IMR-90 (cell line): ENCODE measurements at places on chromosomes 11 and 22.

DNA sequence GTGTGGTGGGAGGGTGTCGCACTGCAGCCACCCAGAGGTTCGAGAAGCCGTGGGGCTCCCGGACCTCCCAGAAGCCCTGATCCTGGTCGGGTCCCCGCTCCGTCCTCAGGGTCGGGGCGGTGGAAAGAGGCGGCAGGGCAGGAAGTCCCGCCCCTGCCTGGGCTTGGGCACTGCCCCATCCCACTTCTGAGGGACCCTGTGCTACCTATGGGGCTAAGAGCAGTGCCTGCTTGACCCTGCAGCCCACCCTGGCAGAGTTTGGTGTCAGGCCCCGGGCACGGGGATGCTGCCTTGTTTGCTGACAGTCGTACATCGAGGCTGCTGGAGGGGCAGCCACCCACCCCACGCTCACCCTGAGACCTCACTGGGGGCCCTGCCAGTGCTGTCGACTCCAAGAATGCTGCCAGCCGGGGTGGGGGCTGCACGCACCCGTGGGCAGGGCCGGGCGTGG is 19.4 kb downstream of the RNH1 start:
- DNase-seq = no peak

GRCh38 chr11:77884186-77884828 is 63.4 kb downstream of the AAMDC start:
- peak; percentile 85 for DNase-seq

DNA sequence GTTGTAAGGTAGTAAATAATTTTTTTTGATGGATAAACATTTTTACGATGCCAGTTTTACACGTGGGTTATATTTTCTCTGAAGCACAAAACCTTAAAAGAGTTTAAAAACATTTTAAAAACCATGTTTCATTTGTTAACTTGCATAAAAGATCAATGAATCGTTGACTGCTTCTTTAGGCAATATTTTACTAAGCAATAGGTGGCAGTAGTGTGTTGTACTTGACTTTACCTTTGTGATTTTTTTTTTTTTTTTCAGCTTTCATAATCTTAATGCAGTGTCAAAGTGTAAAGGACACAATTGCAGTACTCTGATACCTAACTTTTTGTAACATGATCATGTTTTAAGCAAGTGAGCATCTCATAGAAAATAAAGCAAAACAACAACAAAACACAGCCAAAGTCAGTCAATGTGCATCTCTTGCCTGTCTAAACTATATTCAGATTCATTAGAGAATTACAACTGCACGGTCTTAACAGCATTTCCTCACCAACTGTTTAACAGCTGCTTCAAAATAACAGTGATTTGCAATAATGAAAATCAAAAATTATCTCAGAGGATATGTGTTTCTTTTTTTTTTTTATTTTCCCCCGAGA is 27.7 kb downstream of the DNAJC24 start:
- DNase-seq = peak; percentile 22

GRCh38 chr11:43947815-43948214 is 5.4 kb downstream of the C11orf96 start:
- DNase-seq = no peak

DNA sequence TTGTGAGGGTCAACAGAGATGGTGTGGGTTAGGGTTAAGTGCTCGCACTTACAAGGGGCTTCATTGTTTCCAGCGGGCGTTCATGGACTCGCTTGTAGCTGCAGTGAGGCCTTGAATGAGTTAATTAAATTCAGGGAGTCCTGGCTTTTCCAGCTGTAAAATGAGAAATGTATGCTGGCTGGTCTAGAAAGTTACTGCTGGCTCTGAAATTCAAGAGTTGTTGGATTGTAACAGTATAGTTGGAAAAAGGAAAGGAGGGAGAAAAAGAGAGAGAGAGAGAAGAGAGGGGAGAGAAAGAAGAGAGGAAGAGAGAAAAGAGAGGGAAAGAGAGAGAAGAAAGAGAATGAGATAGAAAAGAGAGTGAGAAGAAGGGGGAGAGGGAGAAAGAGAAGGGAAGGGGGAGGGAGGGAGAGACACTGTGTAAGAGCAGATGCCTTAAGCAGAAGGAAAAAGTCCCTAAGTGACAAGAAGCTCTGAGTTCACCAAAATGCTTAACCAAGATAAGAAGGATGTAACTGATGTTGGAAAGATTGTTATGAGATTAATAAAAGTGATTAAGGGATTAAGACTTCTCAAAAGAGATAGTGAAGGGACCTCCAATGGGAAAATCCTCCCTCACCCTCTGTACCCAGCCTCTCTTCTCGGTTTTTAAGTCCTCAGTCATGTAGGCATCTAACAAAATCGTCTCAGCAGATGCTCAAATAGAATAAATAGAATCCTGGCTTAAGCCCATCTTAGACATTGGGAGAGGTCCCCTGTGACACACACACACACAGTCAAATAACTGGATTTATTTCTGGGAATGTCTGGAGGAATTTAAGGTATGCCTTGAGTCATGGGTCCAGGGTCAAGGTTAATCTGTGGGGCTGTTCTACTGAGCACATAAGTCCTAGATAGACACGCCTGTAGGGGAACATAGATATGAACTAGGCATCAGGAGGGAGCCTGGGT is 477.9 kb downstream of the MIAT start:
- DNase-seq = peak; percentile 73

GRCh38 chr11:61507012-61507768 is 1.4 kb upstream of the LRRC10B start:
- no peak for DNase-seq

DNA sequence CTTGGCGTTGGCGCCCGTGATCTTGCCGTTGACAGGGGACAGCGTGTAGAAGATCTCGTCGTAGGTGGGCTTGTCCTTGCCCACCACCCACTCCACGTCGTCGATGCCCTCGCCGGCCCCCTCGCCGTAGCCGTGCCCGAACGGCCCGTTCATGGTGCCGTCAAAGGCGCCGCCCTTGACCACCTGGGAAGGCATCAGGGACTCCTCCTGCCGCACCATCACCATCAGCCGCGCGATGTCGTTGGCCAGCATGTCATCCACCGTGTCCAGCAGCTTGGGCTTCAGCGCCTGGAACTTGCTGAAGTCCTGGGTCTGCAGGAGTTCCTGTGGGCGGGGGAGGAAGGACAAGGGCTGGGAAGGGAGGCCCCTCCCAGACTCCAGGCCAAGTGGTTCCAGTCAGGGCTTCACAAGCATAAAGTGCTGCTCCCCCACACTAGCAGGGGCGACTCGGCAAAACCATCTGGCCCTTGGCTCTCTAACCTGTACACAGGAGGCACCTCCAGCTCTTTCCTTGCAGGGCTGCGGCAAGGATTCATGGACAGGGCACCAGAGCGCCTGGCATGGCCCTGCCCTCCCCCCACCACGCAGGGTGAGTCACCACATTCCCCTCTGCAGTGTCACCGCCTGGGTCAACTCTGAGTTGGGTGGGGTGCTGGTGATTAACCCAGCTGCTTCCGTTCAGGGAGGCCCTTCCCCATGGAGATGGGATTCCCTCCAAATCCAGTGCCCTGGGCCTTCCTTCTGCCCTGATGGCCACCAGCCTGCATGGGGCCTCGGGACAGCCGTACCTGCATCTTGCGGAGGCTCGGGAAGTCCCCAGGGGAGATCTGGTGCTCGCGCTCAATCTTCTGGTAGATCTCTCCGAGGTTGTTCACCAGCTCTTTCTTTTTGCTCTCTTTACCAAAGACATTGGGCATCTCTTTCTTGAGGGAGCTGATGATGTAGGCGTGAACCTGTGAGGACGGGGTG is 10.4 kb upstream of the CDC42BPG start:
- DNase-seq = peak; percentile 91

DNA sequence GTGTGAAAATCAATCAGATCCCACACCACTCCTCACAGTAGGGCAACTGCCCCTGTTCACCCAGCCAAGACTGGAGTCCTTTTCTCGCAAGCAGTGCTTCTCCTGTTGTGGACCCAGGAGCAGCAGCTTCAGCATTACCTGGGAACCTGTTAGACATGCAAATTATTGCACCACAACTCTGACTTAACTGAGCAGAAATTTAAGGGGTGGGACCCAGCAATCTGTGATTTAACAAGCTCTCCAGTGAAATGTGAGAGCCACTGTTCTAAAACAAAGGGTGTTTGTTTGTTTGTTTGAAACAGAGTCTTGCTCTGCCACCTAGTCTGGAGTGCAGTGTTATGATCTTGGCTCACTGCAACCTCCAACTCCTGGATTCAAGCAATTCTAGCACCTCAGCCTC is 591.4 kb downstream of the SOX6 start:
- DNase-seq = no peak

DNA sequence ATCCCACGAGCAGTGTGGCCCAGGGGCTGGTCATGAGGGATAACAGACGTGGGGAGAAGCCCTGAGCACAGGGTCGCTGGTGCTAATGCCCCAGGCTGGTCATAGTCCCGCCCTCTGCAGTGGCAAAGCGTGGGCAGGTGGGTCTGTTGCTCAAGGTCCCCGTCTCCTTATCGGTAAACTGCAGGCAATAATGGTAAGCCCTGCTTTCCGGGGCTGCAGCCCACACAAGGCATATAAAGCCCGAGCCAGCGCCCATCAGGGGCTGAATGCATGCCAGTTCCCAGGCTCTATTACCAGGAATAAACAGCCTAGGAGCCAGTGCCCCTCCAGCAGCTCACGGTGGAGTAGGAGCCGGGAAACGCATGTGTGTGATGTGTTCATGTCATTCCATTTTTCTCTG is 261.0 kb downstream of the BRD1 start:
- DNase-seq = no peak

- no peak for DNase-seq
Observed at GRCh38 chr22:29150701-29151100, 55.0 kb upstream of the EMID1 start.

DNA sequence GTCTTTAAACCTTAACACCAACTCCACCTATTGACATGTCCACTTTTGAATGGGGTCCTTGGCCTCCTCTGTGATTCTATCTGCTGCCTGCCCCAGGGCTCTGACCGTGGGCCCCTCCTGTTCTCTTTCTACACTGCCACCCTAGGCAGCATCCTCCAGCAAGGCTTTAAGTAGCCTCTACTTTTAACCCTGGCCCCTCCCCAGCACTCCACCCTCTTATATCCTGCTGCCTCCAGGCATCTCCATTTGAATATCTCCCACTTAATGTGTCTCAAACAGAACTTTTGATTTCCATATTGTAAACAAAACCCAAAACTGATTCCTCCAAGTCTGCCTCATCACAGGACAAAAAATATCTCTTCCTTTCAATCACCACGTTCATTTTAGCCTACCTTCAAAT is 90.5 kb upstream of the ARHGAP32 start:
- DNase-seq = no peak

DNA sequence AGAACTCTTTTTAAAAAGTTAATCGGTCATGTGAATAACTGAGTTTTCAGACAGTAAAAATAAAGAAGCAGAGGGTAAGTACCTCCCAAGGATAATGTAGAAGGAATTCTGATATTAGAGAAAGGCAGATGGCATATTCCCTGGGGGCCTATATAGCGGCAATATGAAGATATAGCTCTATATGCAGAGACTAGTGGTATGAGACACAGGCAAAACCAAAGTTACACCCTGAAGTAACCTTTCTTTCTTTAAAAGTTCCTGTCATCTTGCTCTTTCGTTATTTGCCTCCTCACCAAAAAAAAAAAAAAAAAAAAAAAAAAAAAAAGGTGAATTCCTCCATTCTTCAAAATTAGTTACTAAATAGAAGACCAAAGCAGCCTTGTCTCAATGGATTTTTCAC is 76.2 kb upstream of the ARHGAP32 start:
- DNase-seq = no peak

DNA sequence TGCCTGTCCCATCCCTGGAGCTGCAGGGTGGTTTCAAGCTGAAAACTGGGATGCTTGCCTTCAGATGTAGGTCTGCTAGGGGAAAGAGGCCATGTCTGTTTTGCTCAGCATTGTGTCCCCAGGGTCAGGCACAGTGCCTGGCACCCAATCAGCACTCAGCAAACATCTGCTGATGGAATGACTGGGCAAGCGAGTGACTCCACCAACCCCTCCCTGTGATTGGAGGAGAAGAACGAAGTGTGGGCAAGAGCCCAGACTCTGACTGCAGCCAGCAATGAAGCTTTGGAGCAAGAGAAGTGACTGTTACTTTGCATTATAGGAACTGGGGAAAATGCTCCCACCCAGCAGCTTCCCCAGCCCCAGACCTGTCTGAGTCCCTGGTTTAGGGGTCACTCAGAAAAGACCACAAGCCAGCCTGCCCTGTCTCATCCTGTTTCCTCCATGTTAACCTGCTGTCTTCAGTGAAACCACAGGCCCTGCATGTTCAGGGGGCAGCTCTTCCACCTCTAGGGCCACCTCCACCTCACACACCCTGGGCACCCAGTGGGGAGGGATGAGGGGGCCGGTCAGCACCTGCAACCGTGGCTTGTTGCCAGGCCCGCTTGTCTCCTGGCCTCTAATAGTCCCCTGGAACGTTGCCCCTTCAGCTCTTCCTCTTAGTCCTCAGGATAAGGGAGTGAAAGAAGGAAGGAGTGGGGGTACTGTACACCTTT is 147.4 kb downstream of the TRIM29 start:
- no peak for DNase-seq

GRCh38 chr11:36162883-36163434 is 126.3 kb downstream of the COMMD9 start:
- DNase-seq = no peak

DNA sequence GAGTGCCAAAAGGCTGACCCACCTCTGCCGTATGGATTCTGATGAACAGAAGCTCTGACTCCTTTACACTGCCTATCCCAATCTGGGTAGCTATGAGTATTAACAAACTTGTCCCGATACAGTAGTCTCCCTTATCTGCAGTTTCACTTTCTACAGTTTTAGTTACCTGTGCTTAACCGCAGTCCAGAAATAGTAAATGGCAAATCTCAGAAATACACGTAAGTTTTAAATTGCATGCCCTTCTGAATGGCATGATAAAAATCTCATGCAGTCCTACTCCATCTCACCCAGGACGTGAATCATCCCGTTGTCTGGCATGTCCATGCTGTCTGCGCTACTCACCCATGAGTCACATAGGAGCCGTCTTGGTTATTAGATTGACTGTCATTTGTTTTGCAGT is 68.8 kb downstream of the SNX19 start:
- DNase-seq = peak; percentile 87

DNA sequence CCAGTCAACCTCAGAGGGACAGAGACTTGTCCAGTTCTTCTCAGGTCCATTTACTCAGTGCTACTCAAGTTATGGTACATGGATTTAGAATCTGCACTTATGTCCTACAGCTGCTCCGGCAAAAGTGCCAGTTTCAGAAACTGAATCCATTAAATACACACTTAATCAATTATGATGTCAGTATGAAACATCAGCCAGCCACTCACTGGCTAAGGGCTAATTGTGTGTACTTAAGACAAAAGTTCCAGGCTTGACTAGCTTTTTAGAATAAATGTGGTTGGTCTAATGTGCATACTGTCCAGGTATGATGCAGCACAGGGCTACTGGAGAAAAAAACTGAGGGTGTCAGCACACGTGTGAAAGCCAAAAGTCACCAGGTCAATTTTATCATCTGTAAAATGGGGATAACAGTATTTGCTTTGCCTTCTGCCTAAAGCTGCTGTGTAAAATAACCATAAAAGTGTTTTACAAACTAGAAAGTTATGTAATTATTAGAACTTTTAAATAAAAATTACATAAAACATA is 55.4 kb upstream of the CYP2D6 start:
- no peak for DNase-seq
